NAMALWA (cell line): ENCODE measurements at places on chromosomes 1 and 21.

DNA sequence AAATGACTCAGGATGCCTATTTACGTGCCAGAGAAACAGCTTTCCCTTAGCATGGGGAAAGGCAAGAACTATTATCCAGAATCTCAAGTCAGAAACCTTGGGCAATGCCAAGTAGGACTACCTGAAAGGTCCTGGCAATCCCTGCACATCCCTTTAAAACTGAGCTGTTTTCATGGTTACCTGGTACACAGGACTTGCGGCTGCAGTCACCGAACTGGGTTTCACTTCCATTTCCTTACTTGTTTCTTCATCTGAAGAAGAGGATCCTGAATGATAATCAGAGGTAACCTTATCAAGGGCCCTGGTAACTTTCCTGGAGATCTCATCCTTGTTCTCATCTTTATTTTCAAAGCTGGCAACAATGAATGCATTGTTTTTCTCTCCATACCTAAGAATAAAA is 14.3 kb downstream of the BTG3 start:
- no peak for DNase-seq

GRCh38 chr1:115089420-115090185 is at the start of gene TSPAN2:
Gene TSPAN2 (minus strand): TSS chr1:115089503. CDS start chr1:115089432, 71 bp downstream.
- DNase-seq: peak; percentile 17

GRCh38 chr1:40620150-40620549 is 45.3 kb downstream of the RIMS3 start:
- DNase-seq: no peak

GRCh38 chr1:163161841-163162240 is 40.9 kb downstream of the RGS5 start:
- no peak for DNase-seq

GRCh38 chr1:111369645-111370044 is 57.9 kb downstream of the OVGP1 start:
- DNase-seq: no peak

DNA sequence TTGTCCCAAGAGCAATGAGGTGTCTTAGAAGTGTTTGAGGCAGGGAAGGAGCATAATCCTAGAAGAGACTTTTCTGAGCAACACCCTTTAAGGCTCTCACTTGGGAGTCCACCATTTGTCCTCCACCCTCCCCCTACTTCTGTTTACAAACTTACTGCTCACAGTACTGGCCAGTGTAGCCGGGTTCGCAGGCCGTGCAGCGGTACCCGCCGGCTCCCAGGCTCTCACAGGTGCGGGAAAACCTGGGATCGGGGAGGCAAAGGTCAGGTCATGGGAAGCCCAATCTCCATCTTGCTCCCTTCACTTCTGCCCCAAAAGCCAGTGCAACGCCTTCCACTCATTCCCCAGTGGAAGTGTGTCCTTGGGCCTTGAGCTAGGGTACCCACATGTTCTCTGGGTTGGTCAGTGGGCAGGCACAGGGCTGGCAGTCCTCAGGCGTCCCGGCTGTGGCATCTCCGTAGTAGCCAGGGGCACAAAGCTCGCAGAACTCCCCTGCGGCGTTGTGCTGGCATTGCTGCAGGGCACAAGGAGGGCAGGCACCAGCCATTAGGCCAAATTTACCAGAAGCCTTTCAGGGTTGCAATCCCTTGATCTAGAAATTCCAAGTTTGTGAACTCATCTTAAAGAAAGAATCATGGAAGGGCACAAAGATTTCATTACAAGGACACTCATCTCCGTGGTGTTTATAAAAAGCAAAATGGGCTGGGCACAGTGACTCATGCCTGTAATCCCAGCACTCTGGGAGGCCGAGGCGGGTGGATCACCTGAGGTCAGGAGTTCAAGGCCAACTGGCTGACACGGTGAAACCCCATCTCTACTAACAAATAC is 49.8 kb downstream of the LDLRAD2 start:
- DNase-seq: no peak

DNA sequence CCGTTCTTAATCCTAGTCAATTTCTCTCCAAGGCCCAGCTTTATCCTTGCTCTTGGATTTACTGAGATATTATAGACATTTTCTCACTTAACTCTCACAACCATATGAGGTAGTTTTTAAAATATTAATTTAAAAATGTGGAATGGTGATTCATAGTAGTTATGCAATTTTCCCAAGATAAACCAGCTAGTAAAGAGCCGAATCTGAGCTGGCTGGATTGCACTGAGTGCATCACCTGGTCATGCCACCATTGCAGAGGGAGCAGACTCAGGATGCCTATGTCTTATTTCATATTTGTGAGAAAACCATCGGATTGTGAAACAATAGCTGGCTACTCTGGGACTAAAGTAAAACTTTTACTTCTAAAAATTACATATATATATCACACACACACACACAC is 494.0 kb downstream of the KCNT2 start:
- DNase-seq: no peak

- peak; percentile 27 for DNase-seq
Measured at GRCh38 chr1:46622344-46622743, 5.7 kb upstream of the MOB3C start.

DNA sequence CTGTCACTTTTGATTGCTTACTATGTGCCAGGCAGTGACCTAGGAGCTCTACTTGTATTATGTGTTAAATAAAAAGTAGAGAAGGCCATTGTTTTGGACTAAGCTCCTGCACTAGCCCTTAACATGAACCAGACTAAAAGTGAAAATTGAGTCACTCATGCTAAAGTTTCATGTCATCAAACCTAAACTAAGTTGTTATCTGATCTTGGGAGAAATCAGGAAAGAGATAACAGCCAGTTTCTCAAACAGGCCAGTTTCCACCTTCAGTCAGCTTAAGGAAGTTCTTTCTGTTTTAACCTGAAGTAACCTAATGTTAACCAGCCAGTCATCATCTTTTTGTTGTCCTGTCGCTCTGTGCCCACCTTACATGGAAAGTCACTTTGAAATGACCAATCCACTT is 102.1 kb upstream of the MARK1 start:
- no peak for DNase-seq

- DNase-seq: no peak
Measured at GRCh38 chr1:168987330-168987729, 119.2 kb upstream of the ATP1B1 start.

- DNase-seq: peak; percentile 86
Measured at GRCh38 chr1:21439721-21440629, at the start of gene NBPF3. Gene NBPF3 (plus strand): TSS chr1:21440137. CDS start chr1:21445087, 4,950 bp downstream.

GRCh38 chr1:41108696-41109275 is 87.3 kb upstream of the SLFNL1 start:
- no peak for DNase-seq
